ENCODE measurements at places on chromosomes 1 and 21.

- peaks cover 20% of the 10 kb centered on the region for H3K4me1 ChIP-seq
- H3K4me3 ChIP-seq: no peak overlapping the region
- no peaks in the 10 kb centered on the region for H3K36me3 ChIP-seq
- no peaks in the 10 kb centered on the region for H3K27me3 ChIP-seq
- DNase-seq: peak; percentile 87
These were observed 77.1 kb upstream of the IPO9 start for GRCh38 chr1:201751872-201752271.

DNA sequence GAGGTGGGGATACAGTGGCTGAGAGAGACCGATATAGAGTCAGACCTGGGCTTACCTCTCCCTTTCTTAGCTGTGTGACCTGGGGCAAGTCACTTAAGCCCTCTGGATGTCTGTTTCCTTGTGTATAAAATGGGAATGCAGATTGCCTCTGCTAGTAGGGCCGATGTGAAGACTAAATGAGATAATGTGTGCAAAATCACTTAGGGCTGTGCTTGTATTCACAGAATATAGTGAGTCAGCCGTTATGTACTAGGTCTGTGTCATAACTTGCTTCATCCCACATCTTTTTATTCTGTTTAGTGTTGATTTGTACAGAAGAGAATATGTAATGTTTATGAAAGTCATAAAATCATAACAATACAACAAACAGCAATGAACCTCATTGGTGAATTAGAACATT is 56.0 kb downstream of the PTPRU start:
- no peak for DNase-seq
- no peak overlapping the region for H3K4me3 ChIP-seq
- H3K36me3 ChIP-seq: peaks cover 21% of the 10 kb centered on the region
- no peak overlapping the region for H3K27ac ChIP-seq
- H3K4me1 ChIP-seq: peaks cover 3% of the 10 kb centered on the region

- peaks cover 4% of the 10 kb centered on the region for H3K4me1 ChIP-seq
- no peak overlapping the region for H3K4me3 ChIP-seq
- peaks cover 33% of the 10 kb centered on the region for H3K36me3 ChIP-seq
- H3K27ac ChIP-seq: no peak overlapping the region
- H3K27me3 ChIP-seq: no peaks in the 10 kb centered on the region
- DNase-seq: no peak
These were observed 45.9 kb downstream of the CBS start for GRCh38 chr21:43029785-43030184.

GRCh38 chr1:15352128-15352957 is 57.3 kb upstream of the EFHD2 start:
- peak; percentile 59 for DNase-seq
- H3K27me3 ChIP-seq: no peaks in the 10 kb centered on the region
- no peak overlapping the region for H3K27ac ChIP-seq
- H3K36me3 ChIP-seq: no peaks in the 10 kb centered on the region
